GM23248 (cell line): ENCODE measurements at places on chromosomes 12 and 14. TPM values are rescaled to one million over a fixed set of nuclear protein-coding genes. Genes with fewer than 3 reads are reported as not detected.

- no peak for DNase-seq
These were observed 171.8 kb upstream of the ATF7IP start for GRCh38 chr12:14193639-14194038.

GRCh38 chr12:132544080-132544397 is 54.1 kb downstream of the FBRSL1 start:
- DNase-seq, result no peak

- DNase-seq, result no peak
These were observed 25.6 kb downstream of the OTUB2 start for GRCh38 chr14:94051779-94052178.

GRCh38 chr14:67875175-67876006 is 55.8 kb downstream of the RAD51B start:
- DNase-seq, result no peak

The SERPINA9 gene
- not detected in 2 replicates for total RNA-seq

The SELPLG gene
- total RNA-seq, result 4.4 and 6.1 TPM in 2 replicates

The KRT82 gene
- total RNA-seq, result not detected in 2 replicates

DNA sequence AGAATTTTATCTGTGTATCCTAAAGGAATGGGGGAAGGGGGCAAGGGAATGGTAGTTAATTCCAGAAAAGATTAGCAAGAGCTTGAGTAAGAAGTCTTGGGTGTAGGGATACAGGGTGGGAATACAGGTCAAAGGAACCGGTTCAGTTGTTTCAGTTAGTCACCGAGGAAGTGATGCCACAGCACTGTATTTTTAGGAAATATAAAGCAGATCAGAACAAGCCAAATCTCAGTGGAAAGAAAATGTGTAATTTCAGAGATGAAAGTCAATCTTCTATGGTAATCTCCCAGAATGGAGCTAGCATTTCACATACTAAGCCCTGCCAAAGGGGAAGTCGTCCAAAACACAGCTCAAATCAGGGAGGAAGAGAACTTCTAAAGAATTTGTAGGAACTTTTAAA is 4.7 kb upstream of the TUBA1C start:
- peak; percentile 61 for DNase-seq

GRCh38 chr14:64715628-64716412 is 11.6 kb downstream of the PLEKHG3 start:
- DNase-seq, result no peak

DNA sequence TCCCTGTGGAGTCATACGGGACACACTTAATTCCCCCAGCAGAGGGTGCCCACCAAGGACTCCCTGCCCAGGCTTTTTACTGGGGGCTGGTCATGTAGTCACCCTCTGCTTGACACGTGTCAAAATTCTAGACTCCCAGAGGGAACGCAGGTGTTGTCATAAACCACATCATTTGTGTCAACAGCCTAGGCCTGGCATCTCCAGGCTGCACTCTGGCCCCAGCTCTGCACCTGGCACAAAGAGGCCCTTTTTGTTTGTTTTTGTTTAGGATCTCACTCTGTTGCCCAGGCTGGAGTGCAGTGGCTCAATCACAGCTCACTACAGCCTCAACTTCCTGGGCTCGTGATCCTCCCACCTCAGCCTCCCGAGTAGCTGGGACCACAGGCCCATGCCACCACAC is 21.1 kb downstream of the BRI3BP start:
- no peak for DNase-seq

GRCh38 chr12:89702503-89702902 is 6.1 kb downstream of the ATP2B1 start:
- DNase-seq, result no peak

DNA sequence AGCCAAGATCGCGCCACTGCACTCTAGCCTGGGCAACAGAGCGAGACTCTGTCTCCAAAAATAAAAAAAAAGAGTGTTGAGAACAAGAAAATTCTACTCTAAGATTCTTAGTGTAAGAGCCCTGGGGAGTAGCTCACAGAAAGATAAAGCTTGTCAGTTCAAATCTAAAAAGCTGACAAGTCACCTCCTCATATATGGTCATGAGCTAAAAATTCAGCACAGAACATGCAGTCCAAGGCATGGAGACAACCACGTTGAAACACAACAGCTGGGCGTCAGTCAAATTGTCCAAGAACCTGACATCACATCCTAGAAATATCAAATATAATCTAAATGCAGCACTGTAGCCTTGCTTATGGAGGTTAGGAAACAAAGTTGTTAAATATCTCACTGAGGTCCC is 47.8 kb downstream of the CLIP1 start:
- DNase-seq, result no peak

DNA sequence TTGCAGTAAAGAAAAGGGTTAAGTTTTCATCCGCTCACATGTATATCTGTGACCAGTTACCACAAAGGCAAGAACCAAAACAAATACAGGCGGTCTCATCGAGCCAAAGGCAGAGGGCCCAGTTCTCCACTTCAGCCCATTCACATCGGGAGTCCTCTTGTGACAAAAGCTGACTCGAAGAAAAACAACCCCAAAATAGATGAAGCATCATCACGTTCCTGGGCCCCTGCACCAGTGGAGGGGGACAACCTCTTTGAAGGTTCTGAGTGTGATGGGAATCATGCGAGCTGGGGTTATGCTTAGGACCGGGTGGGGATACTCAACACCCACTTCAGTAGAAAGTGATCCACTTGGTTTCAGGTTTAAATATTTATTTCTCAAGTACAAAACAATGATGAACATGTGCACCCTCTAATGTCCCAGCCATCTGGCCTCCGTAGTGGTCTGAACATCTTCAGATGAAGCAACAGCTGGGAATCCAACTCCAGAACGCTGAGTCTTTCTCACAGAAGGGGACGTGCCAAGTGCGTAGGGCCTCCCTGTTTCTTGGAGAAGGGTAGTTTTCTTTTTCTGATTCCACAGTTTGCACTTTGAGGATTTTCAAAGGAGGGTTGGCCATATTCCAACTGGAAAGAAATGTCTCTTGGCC is 8.4 kb downstream of the GSC start:
- peak; percentile 36 for DNase-seq

The SLC38A4 gene
- total RNA-seq, result 0.54 and 2.3 TPM in 2 replicates

DNA sequence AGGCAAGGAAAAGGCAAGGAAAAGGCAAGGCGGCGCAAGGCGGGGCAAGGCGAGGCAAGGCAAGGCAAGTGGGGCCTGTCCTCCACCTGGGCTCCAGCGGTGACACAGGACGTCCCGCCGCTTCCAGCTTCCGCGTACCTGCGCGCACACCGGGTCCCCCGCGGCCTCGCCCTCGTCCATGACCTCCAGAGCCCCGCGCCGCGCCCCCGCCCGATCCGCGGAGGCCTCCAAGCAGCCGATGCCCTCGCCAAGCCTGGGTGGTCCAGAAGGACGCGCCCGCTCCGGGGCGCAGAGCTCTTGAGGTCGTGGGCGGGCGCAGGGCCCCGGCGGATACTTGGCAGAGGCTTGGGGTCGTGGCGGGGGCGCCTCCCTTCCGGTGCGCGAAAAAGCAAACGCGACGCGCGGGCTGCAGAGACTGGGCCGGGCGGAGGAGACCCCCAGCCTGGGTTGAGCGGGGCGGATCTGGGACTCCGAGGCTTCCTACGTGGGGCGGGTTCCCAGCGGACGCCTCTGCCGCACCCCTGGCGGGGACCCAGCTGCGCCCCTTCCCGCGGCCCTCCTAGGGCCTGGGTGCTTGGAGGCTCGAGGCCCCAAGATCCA is 60.8 kb upstream of the EIF5 start:
- peak; percentile 23 for DNase-seq

The ABHD12B gene
- total RNA-seq, result not detected in 2 replicates

GRCh38 chr12:119354172-119354571 is 19.6 kb downstream of the CCDC60 start:
- DNase-seq, result no peak

- DNase-seq, result no peak
These were observed 21.9 kb upstream of the CIPC start for GRCh38 chr14:77076113-77076631.
